ENCODE measurements at places on chromosomes 2 and 18.

DNA sequence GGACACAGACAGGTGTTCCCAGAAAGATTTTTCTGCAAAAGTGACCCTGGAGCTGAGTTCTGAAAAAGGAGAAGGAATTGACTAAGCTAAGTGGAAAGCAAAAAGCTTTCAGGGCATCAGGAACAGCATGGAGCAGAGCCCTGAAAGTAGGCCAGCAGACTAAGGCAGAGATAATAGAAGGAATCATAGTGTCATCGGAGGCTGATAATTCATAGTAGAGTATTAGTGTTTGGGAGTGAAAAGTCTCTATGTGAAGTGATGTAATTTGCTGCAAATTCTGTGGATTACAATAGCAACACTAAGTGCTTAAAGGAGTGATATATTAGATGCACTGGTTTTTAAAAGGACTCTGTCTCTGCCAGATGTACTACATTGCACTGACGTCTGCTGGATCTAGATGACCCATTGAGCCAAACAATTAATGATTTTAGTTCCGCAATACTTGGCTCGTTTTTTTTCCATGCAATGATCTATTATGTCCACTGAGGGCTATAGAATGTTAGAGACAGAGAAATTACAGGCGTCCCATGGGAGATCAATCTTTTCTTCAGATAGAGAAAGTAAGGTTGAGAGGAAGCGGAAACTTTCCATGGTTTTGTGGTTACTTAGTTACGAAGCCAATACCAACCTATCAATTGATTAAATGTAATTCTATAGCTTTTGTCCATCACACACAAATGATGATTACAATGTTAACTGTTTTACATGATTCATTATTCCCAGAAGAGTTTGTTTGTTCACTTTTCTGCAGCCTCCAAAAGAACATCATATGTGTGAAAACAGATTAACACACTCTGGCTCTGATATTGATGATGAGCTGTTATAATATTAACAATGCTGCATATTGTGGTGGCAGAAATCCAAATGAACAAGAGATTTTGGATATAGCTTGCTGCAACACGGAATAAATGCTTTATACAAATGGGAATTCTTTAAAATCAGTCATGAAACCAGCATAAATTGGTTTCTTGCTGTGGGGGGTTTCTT is 143.7 kb downstream of the MC4R start:
- DNase-seq = peak; percentile 50

DNA sequence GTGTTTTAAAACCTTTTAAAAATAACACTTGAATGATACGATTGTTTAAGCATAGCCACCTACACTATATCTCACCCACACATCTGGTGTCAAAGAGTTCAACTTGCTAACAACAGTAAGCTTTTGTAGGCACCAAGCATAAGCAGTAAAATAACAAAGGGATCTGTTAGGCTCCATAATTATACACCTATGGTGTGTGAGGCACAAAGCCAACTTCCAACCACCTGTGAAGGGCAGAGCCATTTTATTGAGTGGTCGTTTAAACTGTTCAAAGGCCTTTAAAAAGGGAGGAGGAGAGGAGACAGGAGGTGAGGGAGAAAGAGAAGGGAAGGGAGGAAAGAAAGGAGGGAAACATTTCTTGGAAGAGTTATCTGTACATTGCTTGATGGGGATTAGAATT is 27.9 kb downstream of the NEMP2 start:
- no peak for DNase-seq

- no peak for DNase-seq
Measured at GRCh38 chr2:105062158-105062557, 24.3 kb downstream of the MRPS9 start.

DNA sequence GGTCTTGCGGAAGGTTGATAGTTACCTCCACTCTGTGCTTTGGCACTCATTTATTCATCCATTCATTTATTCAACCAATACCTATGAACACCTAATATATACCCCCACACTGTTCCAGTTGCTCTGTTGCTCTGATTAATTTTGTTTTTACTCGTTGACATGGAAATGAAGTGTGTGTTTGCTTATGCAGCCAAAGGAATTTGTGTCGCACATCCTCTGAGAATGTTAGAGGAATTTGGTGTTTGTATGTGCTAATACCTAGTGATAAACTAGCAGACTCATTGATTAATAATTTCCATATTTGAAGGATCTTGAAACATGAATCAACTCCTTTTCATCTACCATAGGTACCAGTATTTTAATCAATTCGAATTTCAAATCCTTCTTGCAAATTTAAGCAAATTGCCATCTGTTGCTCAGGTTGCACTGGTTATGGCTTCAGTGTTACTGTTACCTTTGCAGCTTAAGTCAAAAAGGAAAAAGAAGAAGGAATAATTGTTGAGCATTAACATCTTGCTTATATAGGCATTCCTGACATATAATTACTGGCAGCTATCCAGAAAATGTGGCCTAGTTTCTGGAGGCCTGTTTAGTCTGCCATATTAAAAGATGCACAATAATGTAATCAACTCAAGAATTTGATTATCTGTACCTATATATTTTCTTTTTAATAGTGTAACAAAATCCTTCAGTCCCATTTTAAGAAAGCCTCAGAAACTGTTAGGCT is 25.7 kb upstream of the CRIM1 start:
- no peak for DNase-seq

DNA sequence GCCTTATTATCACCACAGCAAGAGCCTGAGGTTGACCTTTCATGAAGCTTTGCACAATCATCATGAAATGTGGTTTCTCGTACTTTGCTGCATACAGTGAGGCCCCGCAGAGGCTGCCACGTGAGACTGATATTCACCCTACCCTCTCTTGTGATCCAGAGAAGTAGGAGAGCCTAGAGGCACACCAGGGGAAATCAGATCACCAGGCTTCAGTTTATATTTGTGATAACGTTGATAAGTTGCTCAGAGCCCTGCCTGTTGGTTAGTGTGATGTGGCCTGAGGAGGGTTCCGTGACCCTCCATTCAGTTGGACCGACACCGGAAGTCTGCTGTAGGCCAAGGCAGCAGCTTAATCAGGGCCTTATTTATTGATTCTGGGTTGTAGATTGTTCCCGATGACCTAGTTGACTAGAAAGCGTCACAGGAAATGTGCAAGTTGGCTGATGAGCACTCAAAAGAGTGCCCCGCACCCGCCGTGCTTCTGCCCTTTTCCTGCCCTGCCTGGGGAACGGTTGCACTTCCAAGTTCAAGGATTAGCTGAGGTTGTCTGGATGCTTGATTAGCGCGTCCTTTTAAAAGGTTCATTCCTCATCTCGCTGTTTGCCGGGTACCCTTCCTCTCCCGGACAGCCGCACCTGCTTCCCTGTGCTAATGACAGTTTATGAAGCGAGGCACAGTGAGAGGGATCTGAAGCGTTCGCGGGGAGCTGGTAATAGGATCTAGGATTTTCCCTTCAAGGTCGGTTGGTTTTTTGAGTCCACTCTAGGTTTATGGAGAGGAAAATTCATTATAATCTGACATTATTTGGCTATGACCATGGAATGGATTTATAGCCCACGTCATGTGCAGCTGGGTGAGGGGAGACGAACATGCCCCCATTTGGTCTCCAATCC is 146.4 kb downstream of the SH3RF3 start:
- no peak for DNase-seq

GRCh38 chr2:109377976-109378375 is 235.8 kb downstream of the SEPTIN10 start:
- no peak for DNase-seq

DNA sequence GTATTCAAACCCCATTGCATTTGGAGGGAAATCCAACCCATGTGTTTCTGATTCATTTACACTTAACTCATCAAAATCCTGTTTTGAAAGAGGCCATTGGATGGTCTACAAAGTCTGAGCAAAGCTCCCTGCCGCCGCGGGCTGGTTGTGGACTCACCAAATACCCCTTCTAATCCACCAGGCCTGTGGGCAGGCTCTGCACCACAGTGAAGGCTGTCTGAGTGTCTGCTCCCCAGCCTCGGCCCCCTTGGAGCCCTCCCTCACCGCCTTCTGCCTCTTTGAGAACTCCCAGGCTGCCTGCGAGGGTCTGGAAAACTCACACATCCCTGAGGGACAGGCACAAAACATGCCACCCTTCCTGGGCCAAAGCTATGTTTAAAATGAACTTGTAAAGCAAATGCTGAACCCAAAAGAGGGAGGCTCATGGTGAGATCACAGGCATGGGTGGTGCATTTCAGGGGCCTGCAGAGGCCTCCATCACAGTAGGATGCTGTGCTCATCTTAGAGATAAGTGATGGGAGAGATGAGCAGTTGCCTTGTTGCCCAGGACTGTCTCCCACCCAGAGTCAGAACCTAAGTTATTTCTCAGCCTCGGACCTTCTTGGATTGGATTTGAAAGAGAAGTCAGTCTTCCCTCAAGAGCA is 225.0 kb downstream of the CYP26B1 start:
- no peak for DNase-seq

DNA sequence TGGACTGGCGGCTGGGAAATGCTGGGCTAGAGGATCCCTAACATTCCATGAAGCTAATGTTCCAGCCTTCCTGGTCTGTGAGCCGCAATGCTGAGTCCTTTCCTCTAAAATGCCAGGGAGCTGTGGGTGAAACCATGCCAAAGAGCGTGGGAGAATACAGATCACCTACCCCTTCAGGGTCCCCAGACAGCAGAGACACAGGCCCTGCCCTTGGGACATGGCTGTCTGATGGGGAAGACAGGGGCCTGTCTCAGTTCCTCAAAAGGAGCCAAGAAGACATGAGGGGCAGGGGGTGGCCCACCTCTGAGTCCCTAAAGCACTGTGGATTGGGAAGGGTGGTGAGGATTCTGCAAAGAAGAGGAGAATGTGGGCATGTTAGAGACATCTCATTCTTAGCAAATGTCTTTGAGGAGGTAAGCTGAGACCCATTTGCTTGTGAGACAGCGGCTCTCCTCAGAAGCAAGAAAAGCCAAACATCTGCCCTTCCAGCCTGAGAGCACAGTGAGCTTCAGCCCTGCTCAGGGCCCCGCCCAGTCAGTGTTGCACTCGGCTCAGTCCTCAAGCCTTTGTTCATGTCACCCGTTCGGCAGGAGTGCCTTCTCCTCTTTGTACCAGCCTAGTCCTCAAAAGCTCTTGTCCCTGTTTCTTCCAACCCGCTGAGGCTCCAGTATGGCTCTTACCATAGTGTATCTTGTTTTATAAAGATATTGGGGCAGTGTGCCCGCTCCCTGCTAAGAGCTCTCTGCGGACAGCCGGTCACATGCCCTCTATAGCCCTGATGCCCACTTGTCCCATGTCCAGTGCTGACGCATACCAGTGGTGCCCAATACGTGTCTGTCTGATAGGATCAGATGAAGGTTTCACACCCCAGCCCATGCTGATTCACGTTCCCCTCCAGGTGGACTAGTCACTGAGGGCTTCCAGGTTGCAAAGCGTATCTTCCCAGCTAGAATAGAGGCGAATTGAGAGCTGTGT is 286.2 kb downstream of the CYP26B1 start:
- no peak for DNase-seq

GRCh38 chr18:59570101-59570775 is 127.0 kb downstream of the CCBE1 start:
- no peak for DNase-seq

DNA sequence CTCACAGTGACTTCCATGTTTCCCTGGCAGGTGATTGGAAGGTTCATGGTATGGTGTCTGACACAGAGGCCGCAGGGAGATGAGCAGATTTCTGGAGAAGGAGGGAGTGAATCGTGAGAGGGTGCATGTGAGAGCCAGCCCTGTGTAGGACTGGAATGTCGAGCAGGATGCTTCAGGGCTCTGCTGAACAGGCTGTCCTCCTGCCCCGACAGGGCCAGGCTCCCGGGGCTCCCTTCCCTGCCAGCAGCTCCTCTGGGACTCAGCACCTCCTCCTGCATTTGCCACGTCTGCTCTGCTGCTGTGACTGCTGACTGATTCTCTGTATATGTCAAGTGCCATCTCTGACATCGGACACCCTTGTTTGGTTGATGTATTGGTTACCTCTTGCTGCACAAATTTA is 38.5 kb upstream of the INHBB start:
- DNase-seq = no peak

GRCh38 chr18:44638811-44639210 is 41.9 kb upstream of the SETBP1 start:
- DNase-seq = no peak

DNA sequence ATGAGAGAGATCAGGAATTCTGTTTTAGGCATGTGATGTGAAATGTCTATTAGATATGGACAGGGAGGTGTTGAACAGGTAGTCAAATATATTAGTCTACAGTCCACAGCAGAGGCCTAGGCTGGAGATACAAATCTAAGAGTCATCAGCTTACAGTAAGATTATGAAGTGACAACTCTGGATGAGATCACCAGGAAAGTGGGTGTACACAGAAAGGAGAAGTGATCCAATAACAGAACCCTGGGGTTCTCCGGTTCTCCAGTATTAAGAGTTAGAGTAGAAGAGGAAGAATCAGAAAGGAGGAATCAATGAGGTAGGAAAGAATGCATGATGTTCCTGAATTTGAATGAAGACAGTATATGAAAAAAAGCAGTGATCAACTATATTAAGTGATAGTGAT is 362.3 kb downstream of the FIGN start:
- no peak for DNase-seq
